T-helper 9 cell (primary cell): ENCODE measurements at places on chromosomes 16 and 17.

GRCh38 chr17:79937391-79938335, 98.0 kb downstream of the TBC1D16 start:
- no peak for DNase-seq

DNA sequence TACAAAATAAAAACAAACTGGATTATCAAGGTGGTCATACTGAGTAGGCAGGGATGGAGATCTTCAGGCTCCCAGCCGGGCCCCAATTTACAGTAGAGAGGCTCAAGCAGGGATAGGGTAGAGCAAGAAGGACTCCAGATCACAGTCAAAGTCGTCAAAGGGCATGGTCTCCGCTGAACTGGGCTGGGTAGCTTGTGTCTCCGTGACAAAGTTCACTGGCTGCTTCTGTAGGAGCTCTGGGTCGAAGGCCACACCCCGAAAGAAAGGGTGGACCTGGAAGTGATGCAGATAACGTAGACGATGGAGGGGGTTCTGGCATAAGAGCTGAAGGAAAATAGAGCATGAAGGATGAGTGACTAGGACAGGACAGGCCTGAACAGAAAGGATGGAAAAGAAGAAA, 3.6 kb downstream of the RSKR start:
- DNase-seq = no peak

- DNase-seq = no peak
Measured at GRCh38 chr16:10086620-10087019, 95.6 kb downstream of the GRIN2A start.

- no peak for DNase-seq
Measured at GRCh38 chr16:78681743-78682142, 582.3 kb downstream of the WWOX start.

DNA sequence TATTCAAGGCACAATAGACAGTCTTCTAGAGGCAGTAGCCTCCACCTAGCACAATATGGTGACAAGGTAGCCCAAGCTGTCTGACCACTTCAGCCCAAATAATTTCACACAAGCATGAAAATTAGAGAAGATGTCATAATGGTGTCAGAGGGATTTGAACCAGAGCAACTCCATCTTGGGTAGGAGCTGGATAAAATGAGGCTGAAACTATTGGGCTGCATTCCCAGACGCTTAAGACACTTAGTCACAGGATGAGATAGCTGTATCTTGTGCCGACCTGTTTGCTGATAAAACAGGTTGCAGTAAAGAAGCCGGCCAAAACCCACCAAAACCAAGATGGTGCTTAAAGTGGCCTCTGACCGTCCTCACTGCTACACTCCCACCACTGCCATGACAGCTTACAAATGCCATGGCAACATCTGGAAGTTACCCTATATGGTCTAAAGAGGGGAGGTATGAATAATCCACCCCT, 192.6 kb downstream of the CPPED1 start:
- DNase-seq = no peak

GRCh38 chr16:85430523-85431421, 182.3 kb upstream of the GSE1 start:
- no peak for DNase-seq
